Progenitor cell of endocrine pancreas (in vitro differentiated cells): ENCODE measurements at places on chromosomes 3 and 15. TPM values are rescaled to one million over a fixed set of nuclear protein-coding genes. Genes with fewer than 3 reads are reported as not detected.

Gene ZNF774
- 9.5 and 13.8 TPM in 2 replicates for total RNA-seq

Gene CFAP92
- total RNA-seq, result 2.4 and 2.7 TPM in 2 replicates

Gene PGBD4
- total RNA-seq, result 1.7 and 1.8 TPM in 2 replicates

Gene FGD5
- 0.09 and 0.17 TPM in 2 replicates for total RNA-seq

Gene ITIH4
- total RNA-seq, result 2.9 and 9.7 TPM in 2 replicates

DNA sequence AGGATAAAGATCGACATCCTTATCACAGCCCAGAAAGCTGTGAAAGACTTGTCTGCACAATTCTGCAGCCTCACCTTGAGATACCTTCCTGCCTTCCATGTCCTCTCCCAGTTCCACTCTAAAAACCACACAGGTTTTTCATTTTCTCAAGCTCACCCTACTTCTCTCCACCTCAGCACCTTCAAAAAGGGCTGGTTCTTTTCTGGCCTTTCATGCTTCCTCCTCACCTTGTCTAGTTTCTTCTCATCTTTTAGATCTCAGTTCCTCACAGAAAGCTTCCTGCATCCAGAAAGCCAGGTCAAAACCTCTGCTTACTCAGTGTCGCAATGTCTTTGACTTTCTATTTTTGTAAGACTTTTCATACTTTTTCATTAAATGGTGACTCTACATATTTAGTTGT is 140.2 kb upstream of the STT3B start:
- H3K27me3 ChIP-seq, result peaks cover 11% of the 10 kb centered on the region
- no peaks in the 10 kb centered on the region for H3K4me1 ChIP-seq
- H3K36me3 ChIP-seq, result no peaks in the 10 kb centered on the region
- DNase-seq, result no peak
- H3K4me3 ChIP-seq, result no peak overlapping the region
- H3K27ac ChIP-seq, result no peak overlapping the region

DNA sequence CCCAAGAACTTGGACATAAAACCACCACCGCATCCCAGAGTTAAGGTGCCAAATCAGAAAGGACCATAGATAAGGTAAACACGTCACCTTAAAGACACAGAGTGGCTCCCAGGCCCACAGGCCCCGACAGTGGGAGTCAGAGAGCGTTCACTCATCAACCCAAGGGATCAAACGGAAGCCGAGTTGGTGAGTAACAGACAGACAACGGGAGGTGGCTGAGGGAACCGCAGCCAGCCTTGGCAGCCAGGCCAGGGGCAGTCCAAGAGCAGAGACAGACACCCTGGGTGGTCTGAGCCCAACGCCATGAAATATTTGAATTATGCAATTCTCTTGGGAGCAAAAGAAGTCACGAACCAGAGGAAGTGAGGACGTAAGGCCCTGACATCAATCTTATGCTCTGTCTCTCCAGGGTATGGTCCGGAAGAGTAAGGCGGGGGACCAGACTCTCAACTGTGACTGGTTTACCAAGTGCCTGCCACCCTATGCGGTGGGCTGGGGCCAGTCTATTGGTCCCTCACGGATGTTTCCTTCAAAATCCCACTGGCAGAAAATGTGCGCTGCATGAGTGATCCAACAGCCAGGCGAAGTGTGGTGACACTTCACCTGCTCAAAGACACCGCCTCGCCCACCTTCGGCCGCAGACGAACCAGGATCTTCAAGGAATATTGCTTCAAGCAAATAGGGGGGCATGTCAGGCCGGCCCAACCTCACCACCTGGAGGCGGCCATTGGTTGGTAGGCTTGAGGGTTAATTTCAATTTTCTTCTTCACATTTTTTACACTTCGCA is 34.3 kb downstream of the TMEM44 start:
- H3K4me1 ChIP-seq, result peaks cover 12% of the 10 kb centered on the region
- no peak overlapping the region for H3K4me3 ChIP-seq
- no peaks in the 10 kb centered on the region for H3K27me3 ChIP-seq
- no peak for DNase-seq
- H3K36me3 ChIP-seq, result peaks cover 11% of the 10 kb centered on the region
- peak overlapping the region; percentile 35 for H3K27ac ChIP-seq

DNA sequence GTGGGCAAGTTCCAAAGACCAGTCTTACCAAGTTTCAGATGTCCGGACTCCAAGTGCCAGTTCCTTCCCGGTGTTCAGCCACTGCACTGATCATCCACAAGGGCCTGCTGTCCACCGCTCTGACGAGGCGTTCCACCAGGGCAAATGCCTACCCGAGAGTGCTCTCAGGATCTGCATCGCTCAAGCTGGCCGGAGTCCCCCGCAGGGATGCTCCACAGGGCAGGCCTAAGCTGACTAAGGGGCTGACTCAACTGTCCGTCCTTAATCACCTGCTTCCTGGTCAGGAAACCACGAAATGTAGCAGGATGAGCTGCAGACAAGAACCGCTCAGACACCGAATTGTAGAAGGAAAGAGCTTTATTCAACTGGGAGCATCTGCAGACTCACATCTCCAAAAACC is 341.6 kb downstream of the KCNH8 start:
- H3K27ac ChIP-seq, result peak overlapping the region; percentile 1
- no peak overlapping the region for H3K4me3 ChIP-seq
- H3K4me1 ChIP-seq, result no peaks in the 10 kb centered on the region
- H3K27me3 ChIP-seq, result no peaks in the 10 kb centered on the region

GRCh38 chr3:66196633-66197032 is 24.2 kb upstream of the SLC25A26 start:
- no peaks in the 10 kb centered on the region for H3K36me3 ChIP-seq
- peaks cover 12% of the 10 kb centered on the region for H3K4me1 ChIP-seq
- peaks cover 13% of the 10 kb centered on the region for H3K27me3 ChIP-seq
- no peak overlapping the region for H3K27ac ChIP-seq
- no peak for DNase-seq

DNA sequence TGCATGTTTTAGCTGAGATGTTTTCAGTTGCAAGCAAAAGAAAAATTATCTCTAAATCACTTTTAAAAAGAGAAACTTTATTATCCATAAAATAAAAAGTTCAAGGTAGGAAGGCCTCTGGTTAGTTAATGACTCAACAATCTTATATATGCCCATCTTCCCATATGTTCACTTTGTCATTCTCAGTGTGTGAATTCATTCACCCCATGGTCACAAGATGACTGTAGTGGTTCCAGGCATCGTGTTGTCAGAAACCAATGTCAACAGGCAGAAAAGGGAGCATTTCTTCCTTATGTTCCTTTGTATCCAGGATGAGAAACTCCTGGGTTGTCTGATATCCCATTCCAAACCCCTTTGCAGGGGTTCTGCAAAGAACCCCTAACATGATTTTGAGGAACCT is 119.9 kb upstream of the RAP2B start:
- H3K4me1 ChIP-seq, result no peaks in the 10 kb centered on the region
- no peaks in the 10 kb centered on the region for H3K27me3 ChIP-seq
- H3K27ac ChIP-seq, result no peak overlapping the region
- DNase-seq, result no peak

GRCh38 chr15:29926083-29926388 is 103.8 kb upstream of the TJP1 start:
- no peak overlapping the region for H3K4me3 ChIP-seq
- H3K36me3 ChIP-seq, result no peaks in the 10 kb centered on the region
- peaks cover 39% of the 10 kb centered on the region for H3K4me1 ChIP-seq
- peak overlapping the region; percentile 97 for H3K27ac ChIP-seq
- H3K27me3 ChIP-seq, result peaks cover 2% of the 10 kb centered on the region

DNA sequence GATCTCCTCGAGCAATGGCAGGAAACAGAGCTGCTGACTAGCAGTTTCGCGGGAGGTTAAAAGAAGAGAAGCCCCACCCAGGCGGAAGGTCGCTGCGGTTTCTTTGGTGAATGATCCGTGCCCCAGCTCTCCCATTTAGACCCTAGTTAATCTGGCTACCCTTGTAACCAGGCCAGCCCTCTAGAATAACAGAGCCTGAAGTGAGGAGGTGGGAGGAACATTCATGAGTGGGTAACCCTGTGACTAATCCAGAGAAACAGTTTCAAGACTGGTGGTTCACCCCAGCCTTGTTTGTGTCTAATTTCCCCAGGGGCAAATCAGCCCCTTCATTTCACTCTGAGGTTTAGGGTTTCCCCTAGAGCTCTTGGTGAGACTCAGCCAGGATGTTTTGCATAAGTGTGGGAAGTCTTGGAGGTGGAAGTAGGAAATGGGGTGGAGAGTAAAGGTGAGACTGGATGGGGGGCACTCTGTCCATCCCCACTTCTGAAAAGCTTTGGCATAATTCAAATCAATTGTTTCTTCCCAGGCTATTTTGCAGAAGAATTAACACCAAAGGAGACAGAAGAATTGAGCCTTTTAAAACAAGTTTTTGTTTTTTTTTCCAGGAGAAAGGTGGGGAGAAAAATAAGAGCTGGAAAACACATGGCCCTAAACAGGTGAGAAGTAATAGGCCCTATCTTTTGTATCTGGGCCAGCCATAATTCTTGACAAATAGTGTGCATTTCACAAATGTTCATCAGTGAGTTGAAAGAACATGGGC is 303.1 kb downstream of the RPLP1 start:
- peaks cover 67% of the 10 kb centered on the region for H3K27me3 ChIP-seq
- DNase-seq, result no peak
- H3K4me3 ChIP-seq, result no peak overlapping the region

GRCh38 chr15:60070838-60071493 is 66.9 kb downstream of the FOXB1 start:
- H3K4me1 ChIP-seq, result peaks cover 6% of the 10 kb centered on the region

- no peak for DNase-seq
- H3K27me3 ChIP-seq, result peaks cover 15% of the 10 kb centered on the region
- no peak overlapping the region for H3K27ac ChIP-seq
- H3K4me1 ChIP-seq, result peaks cover 6% of the 10 kb centered on the region
- H3K4me3 ChIP-seq, result no peak overlapping the region
These were observed 88.2 kb upstream of the C2CD4B start for GRCh38 chr15:62253294-62253693.

GRCh38 chr15:53872410-53872809 is 105.8 kb upstream of the UNC13C start:
- no peak overlapping the region for H3K4me3 ChIP-seq
- no peak overlapping the region for H3K27ac ChIP-seq
- H3K36me3 ChIP-seq, result peaks cover 34% of the 10 kb centered on the region
- DNase-seq, result no peak
